ENCODE measurements at places on chromosomes 4 and X. TPM values are rescaled to one million over a fixed set of nuclear protein-coding genes. Genes with fewer than 3 reads are reported as not detected.

- no peak for DNase-seq
Observed at GRCh38 chr4:90824266-90825150, 697.3 kb downstream of the CCSER1 start.

- no peak for DNase-seq
Observed at GRCh38 chr4:141102367-141102766, 30.9 kb downstream of the RNF150 start.

DNA sequence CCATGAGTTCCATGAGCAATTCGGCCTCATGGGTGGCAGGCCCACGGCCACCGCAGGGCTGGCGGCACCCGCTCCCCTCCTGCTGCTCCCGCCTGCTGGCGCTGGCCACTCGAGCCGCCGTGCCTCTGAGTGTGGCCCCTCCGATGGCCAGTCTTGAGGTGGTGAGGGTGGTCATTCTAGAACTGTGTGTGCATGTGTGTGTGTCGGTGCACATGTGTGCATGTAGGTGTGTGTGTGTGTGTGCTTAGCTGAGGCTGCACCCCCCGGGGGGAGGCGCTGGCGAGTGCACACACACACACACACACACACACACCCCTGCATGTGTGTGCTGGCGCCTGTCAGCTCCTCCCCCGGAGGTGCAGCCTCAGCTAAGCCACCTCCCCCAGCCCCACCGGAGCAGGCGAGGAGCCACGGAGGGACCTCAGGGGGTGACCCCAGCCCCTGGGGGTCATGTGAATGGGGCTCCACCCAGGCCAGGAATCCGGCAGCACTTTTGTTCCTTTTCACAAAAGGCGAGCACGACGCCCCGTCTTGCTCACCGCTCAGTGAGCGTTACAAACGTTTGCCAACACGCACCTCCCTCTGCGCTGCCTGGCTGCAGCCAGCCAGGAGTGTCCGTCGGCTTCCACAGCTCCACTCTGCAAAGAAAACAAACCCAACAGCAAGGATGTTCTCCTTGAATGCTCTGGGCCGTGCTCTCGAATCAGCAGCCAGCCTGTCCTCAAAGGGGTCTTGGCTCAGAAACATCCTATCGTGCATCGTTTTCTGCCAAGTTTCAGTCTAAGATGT is 29.9 kb downstream of the FGFRL1 start:
- DNase-seq, result no peak

DNA sequence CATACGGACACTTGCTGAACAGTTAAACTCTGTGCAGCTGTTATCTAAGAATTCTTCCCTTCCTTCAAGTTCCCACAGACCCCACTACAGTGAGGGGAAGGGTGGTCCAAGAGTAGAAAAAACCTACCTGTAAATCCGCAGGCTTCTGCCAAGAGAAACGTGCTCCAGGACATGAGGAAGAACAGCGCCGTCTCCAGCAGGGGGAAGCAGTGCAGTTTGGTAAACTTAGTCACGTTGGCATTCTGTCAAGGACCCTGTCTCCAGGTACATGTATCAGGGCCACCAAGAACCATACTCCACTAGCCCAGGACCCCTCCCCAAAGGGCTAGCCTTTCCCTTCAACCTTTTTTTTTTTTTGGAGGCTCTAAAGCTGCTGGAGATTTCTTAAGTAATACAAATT is 79.9 kb downstream of the CHST7 start:
- DNase-seq, result peak; percentile 41

DNA sequence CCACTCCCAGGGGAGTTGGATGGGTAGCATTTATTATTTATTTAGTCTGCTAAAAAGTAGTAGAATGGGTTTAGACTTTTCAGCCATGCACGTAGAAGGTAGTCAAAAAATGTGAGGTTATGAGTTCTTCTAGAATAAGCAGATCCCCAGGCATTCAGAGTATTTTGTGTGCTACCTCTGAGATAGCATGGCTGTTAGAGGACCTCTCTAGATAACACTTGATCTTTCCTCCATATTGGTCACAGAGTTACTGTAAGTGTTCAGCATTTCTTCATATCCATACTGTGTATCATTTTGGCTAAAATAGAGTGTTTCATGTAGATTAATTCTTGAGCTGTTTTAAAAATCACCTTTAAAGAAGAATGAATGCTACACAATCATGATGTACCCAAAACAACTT is 58.4 kb downstream of the KLHL5 start:
- DNase-seq, result no peak

GRCh38 chr4:113901994-113902787 is 77.3 kb downstream of the ARSJ start:
- peak; percentile 65 for DNase-seq

- no peak for DNase-seq
Observed at GRCh38 chrX:46015653-46016052, 529.6 kb downstream of the ZNF674 start.

DNA sequence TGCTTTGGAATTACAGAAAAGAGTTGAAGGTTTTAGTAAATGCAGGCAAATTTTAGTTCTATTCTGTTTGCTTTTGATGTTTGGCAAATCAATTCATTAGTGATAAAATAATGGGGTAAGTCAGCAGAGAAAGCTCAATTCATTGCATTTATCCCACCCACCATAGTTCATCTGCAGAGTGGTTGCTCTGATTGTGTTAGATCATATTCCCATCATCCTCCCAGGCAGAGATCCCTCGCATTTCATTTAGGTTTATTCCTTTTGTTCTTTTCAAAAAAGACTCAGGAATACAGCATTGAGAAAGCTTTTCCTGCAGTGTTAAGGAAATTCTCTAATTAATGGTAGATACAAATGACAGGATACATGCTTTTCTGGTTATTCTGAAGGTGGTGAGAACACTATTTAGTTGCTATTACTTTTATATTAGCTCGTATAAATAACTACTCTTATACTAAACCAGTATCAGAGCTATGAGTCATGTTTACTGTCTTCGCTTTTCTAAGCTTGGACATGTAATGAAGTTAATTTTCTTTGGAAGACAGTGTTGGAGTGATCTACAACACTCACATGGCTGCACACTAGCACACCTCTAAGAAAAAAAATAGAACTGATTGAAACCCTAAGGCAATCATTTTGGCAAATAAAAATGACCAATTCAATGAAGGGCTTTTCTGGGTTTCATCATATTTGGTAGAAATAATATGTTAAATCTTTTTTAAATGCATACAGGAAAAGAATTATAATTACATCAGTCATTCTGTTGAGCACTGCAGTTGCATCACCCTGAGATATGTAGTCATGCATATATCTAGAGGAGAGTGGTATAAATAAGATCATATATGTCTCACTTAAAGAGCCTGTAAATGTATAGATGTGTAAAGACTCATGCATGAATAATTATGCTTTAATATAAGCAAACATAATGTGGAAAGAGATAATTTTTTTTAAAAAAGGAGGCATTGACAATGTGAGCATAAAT is 351.6 kb downstream of the PCDH7 start:
- no peak for DNase-seq

The GPC4 gene
- total RNA-seq, result 41.9 TPM

The TMEM184C gene
- total RNA-seq, result 29.2 TPM

The XKRX gene
- total RNA-seq, result 8.1 TPM

The ZCCHC18 gene
- 0.24 TPM for total RNA-seq

The ZFP92 gene
- 4.5 TPM for total RNA-seq

The COL25A1 gene
- total RNA-seq, result 0.35 TPM
